CD8-positive, alpha-beta memory T cell (primary cell): ENCODE measurements at places on chromosomes 4 and X.

DNA sequence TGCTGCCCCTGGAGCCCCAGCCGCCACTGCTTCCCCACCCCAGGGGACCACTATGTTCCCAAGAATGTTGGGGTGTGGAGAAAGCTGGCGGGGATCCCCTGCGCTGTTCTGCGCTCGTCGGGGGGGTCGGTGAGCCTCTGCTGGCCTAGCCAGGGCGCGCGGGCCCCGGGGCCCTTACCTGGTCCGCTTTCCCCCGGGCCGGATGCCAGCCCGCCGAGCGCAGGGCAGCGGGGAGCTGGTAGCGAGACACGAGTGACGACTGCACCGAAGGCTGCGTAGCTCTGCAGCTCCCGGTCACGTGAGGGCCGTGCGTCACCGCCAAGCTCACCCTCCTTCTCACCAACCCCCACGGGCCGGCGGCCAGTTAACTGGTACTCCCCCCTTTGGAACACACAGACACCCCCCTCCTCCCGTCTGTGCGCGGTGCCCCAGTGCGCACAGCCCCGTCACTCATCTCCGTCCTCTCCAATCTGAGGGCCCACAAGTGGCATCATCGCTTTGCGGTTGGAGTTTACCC, at the start of gene BEX1:
TSS of gene BEX1 (minus strand) at position 254 of the 517 bp plus-strand sequence. CDS start 897 bp downstream, outside the sequence.
- DNase-seq = no peak

GRCh38 chr4:108024085-108024877, 34.6 kb downstream of the HADH start:
- no peak for DNase-seq

- no peak for DNase-seq
Measured at GRCh38 chr4:25976780-25977179, 62.8 kb downstream of the SMIM20 start.

- no peak for DNase-seq
Measured at GRCh38 chr4:16126714-16127113, 42.9 kb upstream of the PROM1 start.

GRCh38 chr4:3369781-3370674, 71.7 kb upstream of the HGFAC start:
- DNase-seq = no peak

- no peak for DNase-seq
Measured at GRCh38 chrX:626745-627509, 3.7 kb upstream of the SHOX start.

GRCh38 chrX:154490021-154490413, 412 bp downstream of the SLC10A3 start:
- no peak for DNase-seq

DNA sequence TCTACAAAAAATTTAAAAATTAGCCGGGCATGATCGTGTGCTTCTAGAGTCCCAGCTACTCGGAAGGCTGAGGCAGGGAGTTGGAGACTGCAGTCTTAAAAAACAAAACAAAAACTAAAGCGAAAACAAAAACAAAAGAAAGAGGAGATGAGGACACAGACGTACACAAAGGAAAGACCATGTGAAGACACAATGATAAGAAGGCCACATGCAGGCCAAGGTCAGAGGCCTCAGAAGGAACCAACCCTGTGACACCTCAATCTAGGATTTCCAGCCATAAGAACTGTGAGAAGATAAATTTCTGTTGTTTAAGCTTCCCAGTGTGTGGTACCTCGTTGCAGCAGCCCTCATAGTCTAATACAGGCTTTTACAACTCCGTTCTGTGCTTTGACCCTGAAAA, 177.0 kb upstream of the ATP6AP2 start:
- DNase-seq = no peak

GRCh38 chr4:77581724-77582123, 23.9 kb upstream of the CXCL13 start:
- DNase-seq = no peak

DNA sequence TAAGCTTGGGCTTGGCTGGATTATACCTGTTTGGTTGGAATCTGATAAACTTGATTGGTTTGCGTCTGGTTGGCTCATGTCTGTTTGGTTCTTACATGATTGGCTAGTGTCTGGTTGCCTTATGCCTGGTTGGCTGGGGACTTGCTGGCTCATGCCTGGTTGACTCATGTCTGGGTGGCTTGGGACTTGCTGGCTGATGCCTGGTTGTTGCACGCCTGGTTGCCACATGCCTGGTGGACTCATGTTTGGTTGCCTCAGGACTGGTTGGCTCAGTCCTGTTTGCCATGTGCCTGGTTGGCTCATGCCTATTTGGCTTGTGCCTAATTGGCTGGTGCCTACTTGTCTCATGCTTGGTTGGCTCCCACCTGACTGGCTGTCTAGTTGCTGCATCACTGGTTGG, 104.5 kb downstream of the APOOL start:
- no peak for DNase-seq

- DNase-seq = no peak
Measured at GRCh38 chr4:56317749-56318148, 69.5 kb downstream of the AASDH start.
